Fibroblast of mammary gland (primary cell): ENCODE measurements at places on chromosomes 1 and 21.

GRCh38 chr1:46188295-46189030, 9.8 kb downstream of the POMGNT1 start:
- DNase-seq = no peak

- DNase-seq = no peak
Observed at GRCh38 chr1:197469620-197470210, 201.7 kb downstream of the CRB1 start.

DNA sequence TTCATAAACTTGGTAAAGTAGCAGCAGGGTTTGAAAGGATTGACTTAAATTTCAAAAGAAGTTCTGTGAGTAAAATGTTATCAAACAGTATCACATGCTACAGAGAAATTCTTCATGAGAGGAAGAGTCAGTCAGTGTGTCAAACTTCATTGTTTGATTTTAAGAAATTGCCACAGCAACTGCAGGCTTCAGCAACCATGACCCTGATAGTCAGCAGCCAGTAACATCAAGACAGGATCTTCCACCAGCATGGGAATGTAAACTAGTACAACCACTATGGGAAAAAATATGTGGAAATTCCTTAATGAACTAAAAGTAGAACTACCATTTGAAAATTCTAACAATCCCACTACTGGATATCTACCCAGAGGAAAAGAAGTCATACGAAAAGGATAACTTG, 11.5 kb downstream of the MAEL start:
- DNase-seq = no peak

- no peak for DNase-seq
Observed at GRCh38 chr1:55192093-55192492, 23.1 kb downstream of the USP24 start.

DNA sequence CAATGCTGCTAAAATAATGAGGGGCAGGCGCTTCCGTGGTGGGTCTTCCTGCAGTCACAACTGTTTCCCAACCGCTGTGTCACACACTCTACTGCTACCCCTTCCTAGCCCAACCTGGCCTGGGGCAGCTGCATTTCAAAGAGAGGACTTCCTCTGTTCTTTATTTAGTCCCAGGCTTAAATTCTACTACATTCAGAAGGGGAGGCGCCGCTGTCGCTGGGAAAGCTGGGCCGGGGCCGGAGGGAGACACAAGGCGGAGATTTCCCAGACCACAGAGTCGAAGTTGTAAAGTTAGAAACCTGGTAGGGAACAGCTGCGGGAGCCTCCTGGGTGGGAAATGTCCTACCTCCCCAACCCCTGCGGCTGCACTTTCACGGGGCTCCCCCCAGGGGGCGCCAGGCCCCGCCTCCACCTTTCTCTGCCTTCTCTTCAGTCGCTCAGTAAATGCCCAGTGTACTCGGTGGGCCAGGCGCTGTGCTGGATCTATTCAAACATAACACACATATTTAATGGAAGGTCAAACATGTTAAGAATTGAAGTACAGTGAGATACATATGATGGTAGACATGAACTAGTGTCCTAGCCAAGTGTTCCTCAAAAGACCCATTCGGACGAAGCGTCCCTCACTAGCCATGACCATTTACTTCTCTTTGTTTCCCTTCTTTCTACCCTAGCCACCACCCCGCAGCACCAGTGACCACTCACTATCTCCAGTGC, 23.1 kb downstream of the DYRK3 start:
- DNase-seq = no peak

- DNase-seq = no peak
Observed at GRCh38 chr1:208393416-208393815, 149.2 kb upstream of the PLXNA2 start.

GRCh38 chr1:70034403-70034802, 171.0 kb downstream of the LRRC40 start:
- DNase-seq = peak; percentile 80

- DNase-seq = no peak
Observed at GRCh38 chr1:32465578-32465933, 684 bp downstream of the ZBTB8B start.

DNA sequence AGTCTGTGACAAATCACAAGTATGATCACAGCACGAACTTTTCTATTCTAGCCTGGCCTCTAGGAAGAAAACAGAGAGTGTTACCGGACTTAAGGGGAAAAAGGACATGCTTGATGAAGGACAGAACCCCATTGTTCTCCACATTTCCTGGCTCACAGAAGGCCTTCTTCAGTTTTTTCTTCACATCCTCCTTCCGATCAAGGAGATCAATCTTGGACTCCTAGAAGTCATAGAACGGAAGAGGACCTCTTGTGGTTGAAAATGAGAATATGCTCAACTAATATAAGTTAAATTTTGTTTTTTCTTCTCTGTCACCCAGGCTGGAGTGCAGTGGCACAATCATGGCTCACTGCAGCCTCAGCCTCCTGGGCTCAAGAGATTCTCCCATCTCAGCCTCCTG, 30.3 kb downstream of the YARS1 start:
- peak; percentile 61 for DNase-seq

DNA sequence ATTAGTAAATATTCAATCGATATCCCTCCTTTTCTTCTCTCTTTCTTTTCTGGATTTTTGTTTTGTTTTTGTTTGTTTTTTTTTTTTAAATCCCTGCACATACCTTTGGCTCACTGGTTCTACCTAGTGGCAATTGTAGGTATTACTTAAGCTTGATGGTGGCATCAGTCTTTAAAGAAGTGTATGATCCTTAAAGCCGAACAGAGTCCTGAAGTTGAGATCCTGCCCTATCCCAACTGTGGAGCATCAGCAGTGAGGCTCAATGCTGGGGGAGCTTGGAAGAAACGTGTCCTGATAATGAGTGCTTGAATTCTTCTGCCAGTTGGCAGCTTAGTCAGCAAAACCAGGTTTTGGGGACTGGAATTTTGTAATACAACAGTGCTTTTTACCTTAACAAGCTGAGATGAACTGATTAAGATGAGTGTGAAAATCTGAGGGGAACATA, 60.8 kb downstream of the FASLG start:
- DNase-seq = peak; percentile 68

DNA sequence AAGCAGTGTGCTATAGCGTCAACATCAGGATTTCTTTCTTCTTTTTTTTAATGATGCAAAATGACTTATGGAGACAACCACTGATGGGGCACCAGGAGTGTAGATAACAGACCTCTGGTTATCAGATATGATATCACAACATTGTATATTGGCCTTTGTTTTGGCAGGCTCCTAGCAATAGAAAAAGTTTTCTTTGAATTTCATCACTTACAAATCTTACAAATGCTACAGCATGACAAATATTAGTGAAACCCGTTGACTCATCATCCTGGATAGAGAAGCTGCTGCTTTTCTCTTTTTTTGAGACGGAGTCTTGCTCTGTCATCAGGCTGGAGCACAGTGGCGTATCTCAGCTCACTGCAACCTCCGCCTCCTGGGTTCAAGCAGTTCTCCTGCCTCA, 92.9 kb downstream of the LTN1 start:
- DNase-seq = peak; percentile 82

DNA sequence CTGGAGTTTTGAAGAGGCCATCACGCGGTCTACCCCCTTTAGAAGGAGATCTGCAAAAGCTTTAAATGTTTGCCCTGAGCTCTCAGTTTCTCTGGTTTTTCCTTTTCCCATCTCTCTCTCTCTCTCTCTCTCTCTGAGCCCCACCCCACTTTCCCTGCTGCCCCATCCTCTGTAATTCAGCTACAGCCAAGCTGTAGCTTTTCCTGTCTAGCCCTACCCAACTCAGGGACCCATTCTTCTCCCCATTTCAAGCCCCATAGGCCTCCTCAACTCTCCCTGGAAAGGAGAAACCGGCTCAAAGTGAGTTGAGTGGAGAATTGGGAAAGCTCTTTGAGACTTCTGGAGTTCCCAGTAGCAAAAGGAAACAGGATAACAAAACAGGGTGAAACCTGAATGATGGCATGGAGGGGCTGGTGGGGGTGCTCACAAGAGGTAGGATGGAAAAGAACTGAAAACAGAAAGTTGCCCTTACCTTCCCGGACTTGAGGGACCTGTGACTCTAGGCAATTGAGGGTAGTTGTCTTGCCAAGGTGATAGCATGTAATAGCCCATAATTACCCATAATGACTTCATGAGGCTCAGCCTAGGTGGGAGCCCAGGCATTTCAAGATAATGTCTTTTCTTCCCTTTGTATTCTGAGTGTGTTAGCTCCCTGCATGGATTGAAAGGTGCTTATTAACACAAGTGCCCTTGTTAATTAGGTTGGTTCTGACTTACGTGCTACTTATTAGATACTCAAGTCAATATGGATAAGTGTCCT, 84.9 kb downstream of the SLC16A1 start:
- no peak for DNase-seq
